ENCODE measurements at places on chromosomes 3 and 15. TPM values are rescaled to one million over a fixed set of nuclear protein-coding genes. Genes with fewer than 3 reads are reported as not detected.

Gene TEX55
- not detected for total RNA-seq

Gene ANKRD63
- total RNA-seq, result not detected

Gene COL6A5
- total RNA-seq, result 0.12 TPM

Gene CACNA2D2
- total RNA-seq, result not detected

Gene WDR49
- total RNA-seq, result 0.08 TPM

Gene SEC62
- 42.3 TPM for total RNA-seq

Gene OCA2
- total RNA-seq, result not detected

Gene SLC9C1
- 0.70 TPM for total RNA-seq

All from smooth muscle cell of the coronary artery (primary cell).